Stimulated activated CD4-positive, alpha-beta T cell treated with anti-CD3 and anti-CD28 coated beads, Interleukin-15, amount 100 ng/mL, for 1 hour (primary cell): ENCODE measurements at places on chromosomes 11 and 22.
A peak's percentile ranks its signal among the peaks of the same experiment; 100 is the strongest.

- DNase-seq, result no peak
Measured at GRCh38 chr11:78080818-78081495, 1.3 kb upstream of the NDUFC2 start.

DNA sequence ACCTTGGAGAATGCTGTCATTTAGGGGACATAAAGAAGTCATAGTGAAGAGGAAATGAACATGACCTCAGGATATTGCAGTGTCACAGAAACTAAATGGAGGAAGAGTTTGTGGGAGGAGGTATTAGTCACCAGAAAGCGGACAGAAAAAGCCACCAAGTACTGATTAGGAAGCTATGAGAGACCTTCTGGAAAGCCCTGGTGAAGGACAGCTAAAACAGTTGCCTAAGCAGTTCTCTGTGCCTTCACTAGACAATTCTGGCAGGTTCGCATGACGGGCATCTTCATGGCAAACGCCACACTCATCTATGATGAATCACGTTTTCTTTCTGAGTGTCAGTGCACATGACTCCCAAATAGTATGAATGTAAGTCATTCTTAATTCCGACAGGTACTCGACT lies 325.8 kb downstream of the C11orf87 start:
- DNase-seq, result no peak

GRCh38 chr22:19641254-19641982 lies 72.9 kb upstream of the SEPTIN5 start:
- no peak for DNase-seq

- no peak for DNase-seq
Measured at GRCh38 chr22:33083212-33083611, 25.0 kb upstream of the SYN3 start.

- no peak for DNase-seq
Measured at GRCh38 chr11:1656670-1657069, 27.1 kb downstream of the KRTAP5-5 start.

DNA sequence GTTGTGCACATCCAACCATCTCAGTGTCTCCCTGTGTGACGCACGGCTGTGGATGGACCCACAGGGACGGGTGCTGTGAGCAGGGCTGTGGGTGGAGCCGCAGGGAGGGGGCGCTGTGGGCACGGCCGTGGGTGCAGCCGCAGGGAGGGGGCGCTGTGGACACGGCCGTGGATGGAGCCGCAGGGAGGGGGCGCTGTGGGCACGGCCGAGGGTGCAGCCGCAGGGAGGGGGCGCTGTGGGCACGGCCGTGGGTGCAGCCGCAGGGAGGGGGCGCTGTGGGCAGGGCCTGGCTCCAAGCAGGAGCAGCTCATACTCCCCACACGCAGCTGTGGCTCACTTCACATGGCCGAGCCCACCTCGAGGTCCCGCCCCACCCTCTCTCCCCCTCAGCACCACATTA lies 6.0 kb upstream of the MAPK11 start:
- DNase-seq, result no peak

DNA sequence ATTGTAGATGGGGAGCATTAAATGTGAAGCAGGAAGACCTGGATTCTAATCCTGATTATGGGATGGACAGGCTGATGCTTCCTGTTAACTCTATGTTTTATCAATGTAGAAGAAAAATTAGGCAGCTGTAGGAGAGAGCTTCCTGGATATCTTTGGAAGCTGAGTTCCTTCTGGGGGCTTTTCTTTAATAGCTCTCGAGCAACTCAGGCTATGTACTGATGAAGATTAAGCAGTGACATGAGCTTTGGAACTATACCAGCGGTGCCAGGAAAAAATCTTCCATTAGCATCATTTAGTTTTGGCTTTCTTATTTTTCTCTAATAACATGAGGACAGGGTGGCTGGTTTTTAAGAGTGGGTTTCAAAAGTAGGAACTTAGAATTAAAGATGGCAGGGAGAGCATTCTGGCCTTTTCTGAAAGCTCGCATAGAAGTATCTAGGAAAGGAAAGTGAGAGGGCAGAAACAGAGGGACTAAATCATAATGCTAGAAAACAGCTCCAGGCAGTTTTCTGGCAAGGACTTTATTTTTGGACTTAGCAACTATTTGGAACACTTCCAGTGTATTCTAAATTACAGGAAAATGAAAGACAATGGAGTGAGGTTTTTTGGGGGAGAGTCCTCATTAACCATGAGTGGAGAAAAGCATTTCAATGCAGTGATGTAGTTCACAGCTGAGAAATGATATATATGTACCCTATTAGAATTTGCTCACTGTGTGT lies 69.2 kb upstream of the RRM1 start:
- DNase-seq, result no peak

DNA sequence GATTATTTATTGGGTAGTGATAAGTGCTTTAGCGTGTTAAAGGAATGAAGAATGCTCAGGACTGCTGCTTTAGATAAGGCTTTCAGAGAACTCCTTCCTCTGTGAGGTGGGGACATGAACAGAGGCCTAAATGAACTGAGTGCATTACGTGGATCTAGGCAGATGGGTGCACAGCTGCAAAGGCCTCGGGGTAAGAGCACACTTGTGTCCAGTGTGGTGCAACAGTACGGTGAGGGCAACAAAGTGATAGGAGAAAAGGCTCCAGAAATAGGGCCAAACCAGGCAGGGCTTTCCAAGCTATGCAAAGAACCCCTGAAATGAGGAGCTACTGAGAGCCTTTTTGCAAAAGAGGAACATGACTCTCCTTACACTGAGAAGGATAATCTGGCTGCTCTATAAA lies 45.3 kb upstream of the ARHGAP32 start:
- no peak for DNase-seq

DNA sequence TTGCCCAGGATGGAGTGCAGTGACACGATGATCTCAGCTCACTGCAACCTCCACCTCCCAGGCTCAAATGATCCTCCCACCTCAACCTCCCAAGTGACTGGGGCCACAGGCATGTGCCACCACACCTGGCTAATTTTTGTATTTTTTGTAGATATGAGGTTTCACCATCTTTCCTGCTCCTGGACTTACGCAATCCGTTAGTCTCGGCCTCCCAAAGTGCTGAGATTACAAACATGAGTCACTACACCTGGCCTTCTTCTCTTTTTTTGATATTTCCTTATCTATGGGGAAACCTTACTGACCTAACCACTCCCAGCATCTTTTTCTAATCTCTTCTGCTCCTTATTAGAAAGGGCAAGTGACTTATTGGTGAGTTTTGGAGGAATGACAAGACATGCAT lies 121.7 kb upstream of the CHORDC1 start:
- DNase-seq, result no peak

GRCh38 chr11:92580908-92581307 lies 356.3 kb downstream of the FAT3 start:
- no peak for DNase-seq

DNA sequence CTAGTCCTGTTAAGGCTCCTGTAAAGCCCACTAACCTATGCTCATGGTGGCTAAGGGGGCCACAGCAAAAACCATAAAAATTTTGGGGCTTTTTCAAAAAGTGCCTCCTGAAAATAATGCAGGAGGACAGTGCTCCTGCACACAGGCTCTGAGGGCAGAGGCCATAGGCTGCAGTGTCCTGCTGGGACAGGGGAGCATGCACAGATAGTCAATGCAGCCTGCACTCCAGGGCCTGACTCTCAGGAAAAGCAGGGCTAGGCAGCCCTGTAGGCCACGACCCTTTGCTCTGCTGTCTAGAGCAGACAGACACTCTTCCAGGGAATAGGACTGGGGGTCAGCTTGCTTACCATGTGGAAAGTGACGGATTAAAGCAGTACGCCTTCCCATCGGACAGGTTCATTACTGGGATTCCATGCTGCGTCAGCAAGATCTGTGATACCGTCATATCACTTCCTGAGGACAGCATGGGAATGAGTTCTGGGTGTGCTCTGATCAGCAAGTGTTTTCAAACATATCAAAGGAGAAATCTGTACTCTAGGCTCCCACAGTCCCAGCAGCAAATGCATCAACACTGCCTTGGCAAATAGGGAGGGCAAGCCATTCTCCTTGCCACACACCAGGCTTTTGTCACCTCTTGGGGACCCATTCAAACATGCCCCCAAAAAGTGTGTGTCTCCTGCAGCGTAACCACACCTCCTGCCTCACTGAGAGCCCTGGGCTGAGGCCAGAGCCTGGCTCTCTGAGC lies 64.1 kb upstream of the CLTCL1 start:
- DNase-seq, result no peak

- no peak for DNase-seq
Measured at GRCh38 chr11:34284156-34284555, 73.7 kb downstream of the ABTB2 start.

DNA sequence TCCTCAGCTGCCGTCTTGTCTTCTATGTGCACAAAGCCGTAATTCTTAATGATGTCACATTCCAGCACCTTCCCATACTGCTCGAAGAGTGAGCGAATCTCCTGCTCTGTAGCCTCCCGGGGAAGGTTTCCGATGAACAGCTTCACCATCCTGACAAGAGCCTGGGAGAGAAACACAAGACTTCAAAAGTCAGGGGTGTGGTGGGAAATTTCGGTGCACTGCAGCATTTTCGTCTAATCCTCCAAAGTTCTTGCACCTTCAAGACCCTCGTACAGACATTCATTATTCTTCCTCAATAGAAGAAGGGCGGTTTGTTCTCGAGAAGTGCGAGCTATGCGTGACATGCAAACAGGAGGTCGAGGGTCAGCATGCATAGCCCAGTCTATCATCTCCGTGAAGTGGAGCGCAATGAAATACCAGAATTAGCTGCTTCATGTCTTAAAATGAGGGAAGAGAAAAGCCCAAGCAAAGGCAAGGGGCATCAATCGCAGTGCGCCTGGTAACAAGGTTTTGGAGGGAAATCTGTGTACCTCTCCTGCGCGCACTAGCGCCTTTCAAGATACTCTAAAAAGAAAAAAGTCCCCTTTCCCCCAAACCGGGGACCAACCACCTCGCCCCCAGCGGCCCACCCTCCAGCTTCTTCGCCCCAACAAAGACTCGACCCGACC lies 622 bp downstream of the RBM4B start:
- DNase-seq, result no peak

DNA sequence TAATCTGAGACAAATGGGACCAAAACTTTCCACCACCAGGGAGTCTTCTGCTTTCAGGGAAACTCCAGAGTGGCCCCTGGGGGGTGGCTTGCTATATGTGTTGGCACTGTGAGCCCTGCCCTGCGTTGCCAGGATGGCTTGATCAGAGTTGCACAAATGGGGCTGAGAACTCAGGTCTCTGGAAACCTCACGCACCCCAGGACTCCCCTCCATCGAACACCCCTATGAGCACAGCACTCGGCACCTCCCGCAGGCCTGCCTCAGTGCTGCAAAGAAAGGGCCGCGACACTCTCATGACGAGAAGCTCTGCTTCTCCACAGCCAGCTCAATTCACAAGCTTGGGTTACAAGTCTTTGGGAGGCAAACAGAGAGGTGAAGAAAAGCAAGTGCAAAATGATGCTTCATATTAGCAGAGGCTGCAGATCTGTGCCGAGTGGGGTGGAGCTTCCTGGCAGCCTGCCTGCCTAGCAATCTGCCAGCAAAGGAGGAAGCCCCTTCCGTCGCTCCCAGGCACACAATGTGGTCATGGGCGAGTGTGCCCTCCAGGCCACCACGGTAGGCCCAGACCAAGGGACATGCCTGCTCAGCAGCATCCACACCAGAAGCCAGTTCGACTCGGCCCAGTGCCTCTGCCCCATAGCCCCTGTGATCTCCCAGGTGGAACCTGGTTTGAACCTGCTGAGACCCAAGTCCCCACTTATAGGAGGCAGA lies 55.7 kb downstream of the MYH9 start:
- no peak for DNase-seq

- no peak for DNase-seq
Measured at GRCh38 chr11:17774232-17775034, 39.9 kb downstream of the KCNC1 start.

GRCh38 chr11:64078284-64078683 lies 42.6 kb downstream of the FLRT1 start:
- no peak for DNase-seq

- DNase-seq, result no peak
Measured at GRCh38 chr11:9601876-9602199, 28.4 kb downstream of the WEE1 start.

- DNase-seq, result no peak
Measured at GRCh38 chr11:8049084-8049483, 31.9 kb upstream of the TUB start.

DNA sequence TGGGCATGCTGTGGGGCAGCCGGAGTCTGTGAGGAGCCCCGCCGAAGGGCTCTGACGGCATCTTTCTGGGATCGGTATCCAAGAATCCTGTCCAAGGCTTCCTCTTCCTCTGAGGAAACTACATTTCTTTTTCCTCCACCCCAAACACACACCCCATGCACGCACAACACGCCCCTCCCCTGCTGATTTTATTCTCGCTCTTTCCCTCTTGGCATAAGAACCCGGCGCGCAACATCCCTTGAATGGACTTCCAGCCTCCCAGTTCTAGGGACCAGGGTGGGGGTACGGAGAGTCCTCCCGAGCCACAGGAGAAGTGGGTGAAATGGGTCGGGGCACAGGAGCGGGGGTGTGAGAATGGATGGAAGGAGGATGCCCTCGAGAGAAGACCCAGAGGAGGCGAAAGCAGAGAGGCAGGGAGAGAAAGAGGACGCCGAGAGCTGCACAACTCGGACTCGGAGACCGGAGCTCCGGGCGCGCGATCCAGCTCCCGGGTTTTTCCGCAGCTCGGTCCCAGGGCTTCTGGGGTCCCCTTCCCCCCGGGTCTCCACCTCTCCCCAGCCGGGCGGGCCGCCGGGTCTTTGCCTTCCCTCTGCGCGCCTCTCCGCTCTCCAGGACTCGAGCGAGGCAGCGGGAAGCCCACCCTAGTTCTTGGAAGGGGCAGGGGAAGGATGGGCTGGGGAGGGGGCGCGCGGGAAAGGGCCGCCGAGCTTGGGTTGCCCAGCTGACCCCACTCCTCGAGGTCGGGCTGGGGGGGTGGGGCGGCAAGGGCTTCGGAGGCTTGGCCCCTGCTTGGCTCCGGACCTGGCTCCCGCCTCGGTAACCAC lies 1.5 kb upstream of the LARGE1 start:
- DNase-seq, result no peak

GRCh38 chr22:50731811-50732624 lies 6.0 kb upstream of the ACR start:
- peak; percentile 23 for DNase-seq

DNA sequence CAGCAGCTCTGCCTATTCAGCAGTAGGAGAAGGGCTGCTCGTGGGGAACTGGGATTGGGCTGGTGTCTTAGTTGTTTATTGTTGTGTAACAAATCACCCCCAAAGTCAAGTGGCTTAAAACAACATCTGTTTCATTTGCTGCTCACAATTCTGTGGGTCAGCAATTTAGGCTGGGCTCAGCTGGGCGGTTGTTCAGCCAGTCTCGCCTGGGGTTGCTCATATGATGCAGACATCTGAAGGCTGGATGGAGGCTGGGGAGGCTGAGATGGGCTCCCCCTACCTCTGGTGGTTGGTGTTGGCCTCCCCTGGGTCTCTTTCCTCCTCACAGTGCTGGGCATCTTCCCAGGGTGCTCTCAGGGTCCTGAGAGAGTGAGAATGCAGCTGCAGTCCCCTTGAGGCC lies 43.3 kb upstream of the PARVG start:
- DNase-seq, result no peak

- DNase-seq, result no peak
Measured at GRCh38 chr22:22397875-22398524, 110.5 kb downstream of the ZNF280B start.

GRCh38 chr11:9530901-9531625 lies 42.4 kb upstream of the WEE1 start:
- DNase-seq, result no peak

GRCh38 chr11:20415432-20415831 lies 27.9 kb downstream of the PRMT3 start:
- no peak for DNase-seq
